ENCODE measurements at places on chromosomes 2 and 18.

- DNase-seq: peak; percentile 47
Measured at GRCh38 chr18:903701-904100, 970 bp upstream of the ADCYAP1 start.

DNA sequence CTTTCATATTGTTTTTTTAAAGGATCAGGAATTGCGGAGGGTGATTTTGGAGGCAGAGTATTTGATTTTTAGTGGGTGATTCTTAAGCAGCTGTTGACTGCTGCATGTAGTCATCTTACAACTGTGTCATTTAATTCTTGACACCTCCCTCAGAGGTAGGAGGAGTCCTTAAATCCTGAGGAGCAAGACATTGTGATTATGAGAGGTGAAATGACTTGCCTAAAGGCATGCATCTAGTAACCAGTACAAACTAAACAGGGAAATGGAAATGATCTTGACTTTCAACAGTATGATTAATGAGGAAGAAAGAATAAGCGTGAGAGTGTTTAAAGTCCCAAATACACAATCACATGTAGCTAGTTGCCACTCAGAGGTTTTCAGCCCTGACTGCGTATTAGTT, 440.7 kb downstream of the THSD7B start:
- no peak for DNase-seq

DNA sequence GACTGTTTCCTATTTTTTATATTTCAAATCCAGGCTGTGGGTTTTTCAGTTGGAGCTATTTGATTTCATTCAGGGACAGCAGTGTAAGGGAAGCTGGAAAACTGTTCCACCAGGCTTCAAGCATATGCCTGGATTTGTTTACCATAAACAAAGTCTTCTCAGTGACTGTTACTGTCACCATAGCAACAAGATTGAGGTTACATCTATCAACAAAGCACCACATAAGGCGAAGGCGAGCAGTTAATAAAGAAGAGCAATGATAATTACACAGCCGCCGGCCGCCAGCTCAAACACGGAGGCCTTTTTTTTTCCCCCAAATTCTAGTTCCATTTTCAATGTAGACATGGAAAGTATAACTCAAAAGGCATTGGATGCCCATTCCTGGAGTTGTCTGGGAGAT, 553.7 kb upstream of the SYT4 start:
- no peak for DNase-seq

DNA sequence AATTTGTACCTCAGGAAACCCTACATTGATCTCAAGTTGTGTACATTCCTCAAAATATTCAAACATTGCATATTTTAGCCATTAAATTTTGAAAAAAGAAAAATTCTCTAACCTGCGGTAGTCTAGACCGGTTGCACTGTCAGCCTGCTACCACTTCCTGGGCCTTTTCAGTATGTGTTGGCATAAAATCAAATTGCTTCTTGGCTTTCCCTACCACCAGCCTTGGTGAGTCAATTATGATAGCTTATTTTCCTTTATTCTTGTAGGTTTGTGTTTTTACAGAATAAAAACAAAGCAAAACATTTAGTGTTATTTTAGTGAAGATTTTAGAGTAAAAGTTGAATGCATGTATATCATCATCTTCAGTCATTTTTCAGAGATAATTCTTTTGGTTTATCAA, 61.2 kb downstream of the FAM171B start:
- peak; percentile 12 for DNase-seq

GRCh38 chr2:165645930-165646831, 147.9 kb downstream of the GALNT3 start:
- no peak for DNase-seq

GRCh38 chr18:79815657-79816056, 17.9 kb downstream of the KCNG2 start:
- no peak for DNase-seq

DNA sequence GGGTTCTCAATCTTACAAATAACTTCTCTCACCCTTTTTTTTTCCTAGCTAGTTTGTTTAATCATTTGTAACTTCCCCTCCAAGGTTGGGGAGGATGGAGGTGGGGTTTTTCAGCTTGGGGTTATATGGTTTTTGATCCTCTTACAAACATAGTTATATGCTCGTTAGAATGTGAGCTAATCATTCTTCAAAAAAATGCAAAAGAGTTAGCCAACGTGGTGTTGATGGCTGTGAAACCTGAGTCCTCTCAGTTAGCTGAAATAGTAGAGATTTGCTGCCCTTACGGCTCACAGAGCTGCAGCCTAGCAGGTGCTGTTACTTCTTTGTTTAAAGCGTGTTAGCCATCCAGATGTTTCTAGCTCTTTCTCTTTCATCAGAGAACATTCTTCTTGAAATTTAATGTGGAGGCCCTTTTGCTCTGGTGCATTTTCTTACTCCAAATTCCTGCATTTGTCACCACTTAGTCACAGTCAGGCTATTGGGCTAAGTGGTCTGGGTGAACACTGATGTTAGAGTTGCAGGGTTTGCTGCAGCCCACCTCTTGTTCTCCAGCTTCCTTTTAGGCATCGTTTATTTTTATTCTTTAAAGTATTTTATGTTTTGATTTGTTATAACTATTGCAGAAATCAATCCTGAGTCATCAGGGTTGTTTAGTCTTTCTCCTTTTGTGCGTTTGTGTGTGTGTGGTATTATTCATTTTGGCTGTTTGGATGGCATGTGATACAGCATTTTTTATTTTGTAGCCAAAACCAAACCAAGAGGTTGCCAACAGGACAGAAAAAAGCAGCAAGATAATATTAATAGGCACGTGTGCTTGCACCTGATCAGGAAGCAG, 41.1 kb downstream of the LIMS1 start:
- DNase-seq: peak; percentile 86

DNA sequence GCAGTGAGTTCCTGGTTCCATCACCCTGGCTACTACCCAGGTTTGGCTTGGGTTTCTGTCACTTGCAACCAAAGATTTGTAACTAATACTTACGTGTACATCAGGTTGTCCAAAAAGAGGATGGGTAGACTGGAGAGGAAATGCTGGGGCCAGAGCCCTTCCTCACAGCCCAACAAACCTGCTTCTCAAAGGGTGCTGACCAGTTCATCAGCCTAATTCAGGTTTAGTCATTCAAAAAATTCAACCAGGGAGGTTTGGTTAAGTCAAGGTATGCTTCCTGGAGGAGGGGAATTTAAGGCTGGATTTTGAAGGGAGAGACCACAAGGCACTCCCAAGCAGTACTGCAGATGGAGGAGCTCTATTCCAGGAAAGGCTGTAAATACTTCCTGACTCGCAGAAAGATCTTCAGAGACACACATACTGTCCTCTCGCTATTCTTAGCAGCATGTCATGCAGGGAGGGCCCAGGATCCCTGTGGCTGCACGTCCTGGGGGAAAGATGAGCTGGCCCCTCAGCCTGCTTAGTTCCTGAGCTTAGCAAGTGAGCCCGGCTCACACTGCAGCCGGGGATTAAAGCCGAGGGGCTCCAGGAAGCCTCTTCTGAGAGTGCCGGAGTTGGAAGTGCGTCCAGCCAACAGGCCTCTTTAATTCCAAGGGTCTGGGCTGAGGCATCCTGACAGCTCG, 40.0 kb upstream of the BIN1 start:
- DNase-seq: peak; percentile 38

DNA sequence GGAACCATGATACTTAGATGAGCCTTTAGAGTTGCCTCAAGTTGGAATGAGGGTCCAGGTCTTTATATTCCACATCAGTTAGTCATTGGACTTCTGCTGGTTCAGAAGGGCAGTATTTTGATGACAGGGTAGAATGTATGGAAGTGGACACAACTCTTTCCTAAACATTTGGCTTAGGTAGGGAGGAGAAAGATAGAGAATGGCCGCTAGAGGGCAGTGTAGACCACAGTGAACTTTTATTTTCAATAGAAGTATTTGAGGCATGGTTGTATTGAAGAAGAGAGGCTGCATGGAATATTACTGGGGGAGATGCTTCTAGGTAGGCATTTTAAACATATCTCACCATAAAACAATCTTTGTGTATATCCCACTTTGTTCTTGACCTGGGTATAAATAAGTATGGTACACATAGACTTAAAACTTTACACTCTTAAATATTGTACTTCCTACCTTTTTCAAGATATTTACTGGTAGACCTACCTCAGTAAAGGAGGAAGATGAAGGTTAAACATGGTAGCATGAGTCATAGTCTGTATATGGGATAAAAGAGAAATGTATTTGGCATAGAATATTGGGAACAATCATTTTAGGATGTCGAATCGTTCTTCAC, 497.6 kb upstream of the FAM98A start:
- peak; percentile 59 for DNase-seq

DNA sequence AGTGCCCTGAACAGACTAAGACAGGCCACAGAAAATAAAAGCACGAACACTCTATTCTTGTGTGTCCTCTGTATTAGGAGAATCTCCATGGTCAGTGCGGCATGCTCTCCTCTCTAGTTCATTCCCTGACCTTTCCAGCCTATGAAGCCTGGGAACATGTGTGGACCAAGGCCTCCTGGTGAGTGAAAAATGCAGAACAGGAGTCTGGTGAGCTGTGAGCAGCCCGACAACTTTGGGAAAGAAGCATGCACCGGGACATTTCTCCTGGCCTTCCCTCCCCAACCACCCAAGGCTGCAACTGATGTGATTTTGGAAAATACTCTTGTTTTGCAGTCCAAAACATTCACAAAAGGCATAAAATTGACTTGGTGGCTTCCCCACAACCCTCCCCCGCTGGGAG, 878.3 kb upstream of the ID2 start:
- DNase-seq: no peak

DNA sequence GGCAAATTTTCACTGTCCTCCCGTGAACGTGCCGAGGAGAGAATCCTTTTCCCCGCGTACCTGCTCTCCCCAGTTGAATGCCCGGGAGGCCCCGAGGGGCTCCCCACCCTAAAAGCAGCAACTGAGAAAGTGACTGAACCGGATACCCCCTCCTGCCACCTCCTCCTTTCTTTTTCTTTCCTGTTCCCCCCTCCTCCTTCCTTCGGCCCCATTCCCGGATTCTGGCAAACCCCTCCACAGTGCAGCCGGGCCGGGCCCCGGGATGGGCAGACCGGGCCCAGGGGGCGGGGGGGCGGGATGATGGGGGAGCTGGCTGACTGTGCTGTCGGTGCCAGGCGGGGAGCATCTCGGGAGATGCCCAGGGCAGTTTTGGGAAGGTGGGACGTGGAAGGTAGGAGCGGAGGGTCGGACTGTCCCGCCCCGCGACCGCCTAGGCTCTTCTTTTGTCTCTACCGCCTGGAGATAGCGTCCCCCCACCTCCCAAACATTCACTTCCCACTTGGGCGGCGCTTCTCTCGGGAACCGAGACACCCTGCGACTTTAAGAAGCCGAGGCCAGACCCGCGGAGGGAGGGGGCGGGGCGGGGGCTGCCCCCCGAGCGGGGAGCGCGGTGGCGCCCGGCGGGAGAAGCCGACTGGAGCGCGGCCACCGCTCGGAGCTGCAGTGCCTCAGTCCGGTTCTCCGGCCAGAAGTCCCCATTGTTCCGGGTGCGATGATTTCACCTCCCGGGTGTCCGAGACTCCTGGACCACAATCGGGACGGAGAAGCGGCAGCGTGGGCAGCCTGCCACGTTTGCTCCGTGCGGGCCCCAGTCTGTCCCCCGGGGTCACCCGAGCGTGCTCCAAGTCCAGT, 8.2 kb downstream of the DLX2 start:
- DNase-seq: peak; percentile 60

DNA sequence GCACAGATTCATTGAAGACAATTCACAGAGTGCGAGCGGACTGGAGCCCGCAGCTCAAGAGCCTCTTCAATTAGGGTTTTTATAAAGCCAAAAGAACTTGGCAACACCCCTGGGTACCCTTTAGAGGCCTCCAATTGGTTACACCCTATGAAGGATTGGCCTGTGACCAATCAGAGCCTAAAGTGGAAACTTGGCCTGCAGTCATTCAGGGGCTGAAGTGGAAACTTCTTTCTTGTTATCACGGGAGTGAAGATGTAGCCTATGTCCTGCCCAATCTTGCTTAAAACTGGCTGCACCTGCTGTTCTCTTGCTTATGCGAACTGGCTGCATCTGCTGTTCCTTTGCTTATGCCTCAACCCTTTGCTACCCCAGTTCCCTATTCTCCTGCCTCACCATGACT, 1.8 kb upstream of the HJURP start:
- DNase-seq: no peak

DNA sequence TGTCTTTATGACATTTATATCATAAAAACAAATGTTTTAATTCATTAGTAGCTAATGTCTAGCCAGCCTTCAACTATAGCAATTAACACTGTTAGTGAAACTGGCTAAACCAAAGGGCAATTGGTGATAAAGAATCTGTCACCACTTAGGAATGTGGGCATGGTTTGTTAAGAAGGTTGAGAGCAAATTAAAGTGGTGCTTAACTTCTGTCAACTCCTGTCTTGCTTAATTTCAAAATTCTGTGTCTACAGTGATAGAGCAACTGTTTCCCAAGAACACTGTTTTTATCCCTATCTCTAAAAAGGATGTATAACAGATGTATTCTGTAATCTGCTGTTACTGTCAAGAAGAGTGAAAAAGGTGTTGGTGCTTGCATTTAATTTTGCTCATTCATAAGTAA, 36.5 kb downstream of the CFAP36 start:
- DNase-seq: peak; percentile 23

Measured in ELR (cell line).